ENCODE measurements at places on chromosomes 6 and 20.
A peak's percentile ranks its signal among the peaks of the same experiment; 100 is the strongest.

GRCh38 chr6:19413323-19413722 is 423.8 kb upstream of the ID4 start:
- DNase-seq: no peak

DNA sequence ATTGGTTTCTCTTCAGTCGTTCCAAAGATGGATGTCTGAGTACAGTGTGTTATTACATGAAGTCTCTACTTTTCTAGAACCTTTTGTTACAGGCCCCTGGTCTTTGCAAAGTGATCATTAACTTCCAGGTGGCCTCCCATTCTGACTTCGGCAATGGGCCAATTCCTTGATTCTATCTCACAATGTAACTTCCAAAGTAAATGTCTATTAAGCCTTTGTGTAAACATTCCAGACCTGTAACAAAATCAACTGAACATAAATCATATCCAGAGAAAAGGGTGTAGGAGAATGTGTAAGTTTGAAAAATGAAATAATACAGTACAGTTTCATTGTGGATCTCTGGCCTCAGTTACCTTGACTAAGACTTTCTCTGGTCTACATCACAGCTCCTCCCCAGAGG is 187.8 kb upstream of the JAG1 start:
- no peak for DNase-seq

DNA sequence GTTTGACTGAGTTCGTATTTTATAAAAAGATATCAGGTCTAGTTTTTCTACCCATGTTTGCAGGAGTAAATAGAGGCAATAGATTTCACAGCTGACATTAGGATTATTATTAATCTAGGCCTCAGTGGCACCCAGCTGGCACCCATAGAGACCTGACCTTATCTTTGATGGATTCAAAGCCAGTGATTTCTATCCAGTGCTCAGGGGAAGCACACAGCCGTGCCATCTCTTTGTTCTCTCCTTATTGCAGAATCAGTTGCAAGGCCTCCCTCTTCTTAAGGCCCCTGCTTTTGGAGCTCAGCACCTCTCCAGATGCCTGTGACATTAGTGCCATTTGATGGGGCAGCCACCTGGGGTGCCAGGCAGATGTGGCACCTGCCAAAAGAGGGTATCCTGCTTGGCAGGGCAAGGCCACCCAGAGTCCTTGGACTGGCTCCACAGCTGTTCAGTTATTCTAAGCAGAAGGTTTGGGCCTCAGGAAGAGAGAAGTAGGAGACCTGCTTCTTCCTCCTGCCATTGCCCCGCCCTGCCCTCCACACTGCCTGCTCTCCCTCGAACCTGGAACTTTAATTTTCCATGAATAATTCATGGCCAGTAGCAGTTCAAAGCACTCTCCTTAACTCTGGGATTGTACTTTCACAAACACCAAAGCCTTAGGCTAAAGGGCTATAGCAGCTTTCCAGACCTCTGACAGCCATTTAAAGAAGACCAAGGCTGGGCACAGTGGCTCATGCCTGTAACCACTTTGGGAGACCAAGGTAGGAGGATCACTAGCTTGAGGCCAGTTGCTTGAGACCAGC is 206.3 kb downstream of the ZDHHC14 start:
- no peak for DNase-seq

GRCh38 chr6:33419580-33420490 is at the start of gene SYNGAP1:
TSS of gene SYNGAP1 (plus strand) at chr6:33420065. CDS start at chr6:33420265, 200 bp downstream.
- no peak for DNase-seq

DNA sequence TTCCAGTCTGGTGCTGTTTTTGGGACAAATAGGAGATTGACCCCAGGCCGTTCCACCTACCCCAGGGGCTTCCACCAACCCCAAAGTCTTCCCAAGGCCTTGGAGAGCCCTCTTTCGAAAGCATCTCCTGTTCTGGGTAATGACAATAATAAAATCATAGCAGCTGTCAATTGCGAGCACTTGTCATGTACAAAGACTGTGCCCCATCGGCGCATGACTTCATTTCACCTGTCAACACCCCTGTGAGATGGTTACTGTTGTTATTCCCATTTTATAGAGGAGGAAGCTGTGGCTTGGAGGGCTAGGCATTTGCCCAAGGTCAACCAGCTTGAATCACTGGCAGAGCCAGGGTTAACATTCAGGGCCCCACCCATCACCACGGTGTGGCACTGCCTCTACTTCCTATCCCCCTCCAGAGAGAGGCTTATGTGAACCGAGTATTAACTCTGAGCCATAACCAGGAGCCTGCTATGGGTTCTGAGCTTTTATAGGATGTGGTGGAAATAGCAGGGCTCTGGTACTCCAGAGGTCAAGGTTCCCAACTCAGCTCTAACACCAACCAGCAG is 51.2 kb downstream of the HNF4A start:
- no peak for DNase-seq

DNA sequence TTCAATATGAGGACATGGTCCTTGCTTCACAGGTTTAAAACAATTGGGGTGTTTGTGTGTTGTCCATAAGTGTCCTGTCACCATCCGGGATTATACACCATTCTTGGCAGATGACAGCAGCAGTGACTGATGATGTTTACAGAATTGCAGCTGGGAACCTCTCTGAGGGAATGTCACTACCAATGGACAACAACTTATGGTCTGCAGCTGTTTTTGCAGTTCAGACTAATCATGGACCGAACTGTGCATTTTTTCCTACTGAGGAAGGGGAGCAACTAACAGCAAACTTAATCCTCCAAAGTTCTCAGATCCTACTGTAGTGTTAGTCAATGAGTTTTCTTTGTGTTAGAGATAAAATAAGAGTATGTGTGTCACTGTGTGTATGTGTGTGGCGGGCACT is 26.0 kb downstream of the FAM229B start:
- DNase-seq: no peak

DNA sequence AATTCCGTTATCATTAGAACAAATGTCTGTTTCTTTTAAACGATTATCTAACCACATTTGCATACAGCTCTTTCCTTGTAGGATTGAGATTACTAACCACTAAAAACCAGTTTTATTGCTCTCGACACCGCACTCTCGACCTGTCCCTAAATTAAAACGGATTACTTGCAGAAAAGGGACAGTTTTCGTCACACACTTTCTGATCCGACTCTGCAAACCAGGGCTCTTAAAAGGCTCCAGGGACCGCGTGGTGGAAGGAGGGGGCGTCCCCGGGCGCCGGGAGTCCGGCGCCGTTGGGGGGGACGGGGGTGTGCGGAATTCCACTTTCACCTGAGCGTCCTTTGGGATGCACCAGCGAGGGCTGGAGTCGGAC is 731 bp downstream of the MAK start:
- DNase-seq: no peak

- DNase-seq: no peak
Observed at GRCh38 chr6:34514112-34514511, 42.0 kb downstream of the SPDEF start.

GRCh38 chr20:20411836-20412235 is 43.9 kb downstream of the INSM1 start:
- no peak for DNase-seq

DNA sequence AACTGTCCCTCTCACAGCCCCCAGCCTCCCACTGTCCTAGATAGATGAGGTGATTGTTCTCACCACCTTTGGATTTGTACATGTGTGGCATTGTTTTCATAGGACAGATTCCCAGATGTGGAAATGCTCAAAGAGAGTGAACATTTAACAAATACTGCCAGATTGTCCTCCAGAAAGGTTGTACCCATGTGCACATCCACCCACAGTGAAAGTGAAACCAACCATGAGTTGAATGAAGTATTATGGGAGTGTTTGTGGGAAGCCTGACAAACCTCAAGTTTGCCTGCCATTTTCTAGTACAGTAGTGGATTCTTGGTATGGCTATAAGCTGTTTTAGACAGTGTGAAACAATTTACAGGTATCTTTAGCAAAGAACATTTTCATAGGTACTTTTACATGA is 42.7 kb downstream of the ANKRD6 start:
- DNase-seq: no peak

GRCh38 chr6:142518761-142519160 is 217.0 kb downstream of the ADGRG6 start:
- no peak for DNase-seq

DNA sequence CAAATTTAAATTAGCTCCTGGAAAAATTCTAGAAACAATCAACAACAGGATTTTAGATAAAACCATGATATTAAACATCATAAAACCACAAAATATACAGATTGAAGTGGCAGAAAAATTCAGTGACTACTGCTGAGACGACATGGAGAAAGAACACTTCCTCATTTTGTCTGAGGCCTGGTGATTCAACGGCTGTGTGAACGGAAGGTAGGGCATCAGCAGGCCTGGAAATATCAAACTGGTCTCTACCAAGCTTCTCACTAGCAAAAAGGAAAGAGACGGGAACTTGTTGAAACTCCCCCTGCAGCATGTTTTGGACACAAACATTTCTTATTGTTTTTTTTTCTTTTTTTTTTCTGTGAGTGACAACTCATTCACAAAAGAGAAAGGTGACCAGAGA is 58.0 kb upstream of the AHI1 start:
- DNase-seq: no peak

- no peak for DNase-seq
Observed at GRCh38 chr20:32982617-32983458, 21.4 kb downstream of the SUN5 start.

GRCh38 chr6:79301290-79301689 is 66.8 kb upstream of the HMGN3 start:
- no peak for DNase-seq

DNA sequence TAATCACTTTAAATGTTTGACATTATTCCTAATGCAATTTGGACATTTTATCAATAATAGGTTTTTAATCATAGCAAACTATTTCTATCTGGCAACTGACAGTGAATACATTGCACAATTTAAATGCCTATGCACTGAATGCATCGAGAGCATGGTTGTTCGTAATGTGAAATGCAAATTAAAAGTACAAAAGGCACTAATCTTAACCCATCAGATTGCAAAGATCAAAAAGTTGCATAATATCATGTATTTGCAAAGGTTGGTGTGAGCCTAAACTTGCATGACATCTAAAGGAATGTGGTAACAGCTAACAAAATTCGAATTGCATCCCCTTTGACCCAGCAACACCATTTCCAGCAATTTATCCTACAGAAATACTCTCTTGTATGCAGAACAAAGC is 469.9 kb upstream of the IRAK1BP1 start:
- DNase-seq: no peak

- peak; percentile 67 for DNase-seq
Observed at GRCh38 chr6:27672113-27672799, 199.4 kb upstream of the ZNF184 start.

DNA sequence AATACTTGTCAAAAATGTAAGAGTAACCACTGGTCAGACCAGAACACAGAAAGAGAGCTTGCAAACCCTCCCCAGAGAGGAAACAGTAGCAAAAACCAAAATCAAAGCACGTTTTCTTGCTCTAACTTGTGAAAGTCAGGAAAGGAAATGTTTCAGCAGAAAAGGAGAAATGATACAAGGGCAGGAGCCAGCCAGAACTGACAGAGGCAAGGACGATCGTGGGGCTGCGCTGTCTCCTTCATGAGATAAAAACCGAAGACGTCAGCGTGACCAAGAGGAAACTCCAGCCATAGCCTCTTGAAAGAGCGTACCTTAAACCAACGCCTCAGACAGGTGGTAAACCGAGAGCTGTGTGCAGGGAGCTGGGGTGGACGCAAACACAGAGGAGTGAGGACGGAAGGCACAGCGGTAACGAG is 27.5 kb downstream of the LAMA5 start:
- DNase-seq: no peak

DNA sequence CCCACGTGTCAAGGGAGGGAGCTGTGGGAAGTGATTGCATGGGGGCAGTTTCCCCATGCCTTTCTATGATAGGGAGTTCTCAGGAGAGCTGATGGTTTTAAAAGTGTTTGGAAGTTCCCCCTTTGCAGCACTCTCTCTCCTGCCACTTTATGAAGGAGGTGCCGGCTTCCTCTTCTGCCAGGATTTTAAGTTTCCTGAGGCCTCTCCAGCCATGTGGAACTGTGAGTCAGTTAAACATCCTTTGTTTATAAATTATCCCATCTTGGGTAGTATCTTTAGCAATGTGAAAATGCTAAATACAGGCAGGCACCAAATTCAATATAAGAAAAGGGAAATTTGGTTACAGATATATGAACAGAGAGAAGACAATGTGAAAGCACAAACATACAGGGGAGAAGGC is 96.4 kb upstream of the EPHA7 start:
- DNase-seq: no peak

DNA sequence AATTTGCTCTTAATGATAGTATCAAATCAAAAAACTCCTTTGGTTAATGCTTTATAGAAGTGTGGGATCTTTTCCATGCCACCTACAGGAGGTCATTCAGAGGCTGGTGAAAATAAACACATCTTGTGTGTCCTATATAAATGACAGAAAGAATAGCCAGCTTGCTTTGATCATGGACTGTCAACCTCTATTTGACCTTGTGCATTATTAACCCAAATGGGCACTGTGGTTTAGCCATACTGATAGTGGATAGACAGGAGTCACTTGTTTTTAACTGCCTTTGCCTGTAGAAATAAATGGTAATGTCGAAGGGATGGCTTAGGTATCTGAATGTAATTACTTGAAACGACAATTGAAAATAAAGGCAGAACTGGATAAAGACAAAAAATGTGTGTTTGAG is 123.8 kb downstream of the CDKAL1 start:
- DNase-seq: no peak

GRCh38 chr6:14922706-14923460 is 323.0 kb upstream of the JARID2 start:
- DNase-seq: no peak

DNA sequence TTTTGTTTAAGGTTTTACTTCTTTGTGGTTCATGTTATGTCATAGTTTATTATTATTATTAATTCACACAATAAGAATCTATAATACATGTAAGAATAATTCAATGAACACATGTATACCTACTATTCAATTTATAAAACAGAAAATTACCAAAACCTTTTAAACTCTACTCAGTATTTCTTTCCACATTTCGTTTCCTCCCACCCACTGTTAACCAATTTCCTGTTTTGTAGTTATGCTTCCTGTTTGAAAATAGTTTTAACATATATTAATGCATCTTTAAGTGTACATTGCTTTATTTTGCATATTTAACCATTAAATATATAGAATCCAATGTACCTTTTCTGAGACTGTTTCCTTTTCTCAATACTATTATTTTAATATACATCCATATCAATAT is 397.9 kb upstream of the SPTLC3 start:
- DNase-seq: no peak

DNA sequence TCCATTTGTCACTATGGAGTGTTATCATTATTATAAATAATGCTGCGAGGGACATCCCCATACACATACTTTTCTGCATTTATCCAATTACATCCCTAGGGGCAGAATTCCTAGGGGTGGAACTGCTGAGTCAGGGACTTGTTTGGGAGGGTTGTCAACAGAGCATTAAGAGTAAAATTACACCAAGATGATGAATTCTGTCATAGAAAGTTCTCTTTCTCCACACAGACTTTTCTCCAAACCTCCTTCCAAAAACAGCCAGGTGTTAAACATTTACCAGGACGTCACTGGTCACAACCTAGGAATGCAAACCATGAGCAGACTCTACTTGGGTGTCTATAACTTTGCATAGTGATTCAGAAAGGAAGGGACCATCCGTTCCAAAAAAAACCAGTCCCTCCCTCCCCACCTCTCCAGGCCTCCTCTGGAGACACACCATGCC is 95.5 kb downstream of the PRND start:
- DNase-seq: no peak

Measured in stimulated activated effector memory CD8-positive, alpha-beta T cell treated with anti-CD3 and anti-CD28 coated beads, Interleukin-12 subunit alpha, Interleukin-12 subunit beta, amount 100 ng/mL, for 72 hours (primary cell).